M059J (cell line): ENCODE measurements at places on chromosomes 1 and 21. TPM values are rescaled to one million over a fixed set of nuclear protein-coding genes. Genes with fewer than 3 reads are reported as not detected.

GRCh38 chr1:160030657-160031364 lies 979 bp downstream of the PIGM start:
- peak; percentile 12 for DNase-seq

DNA sequence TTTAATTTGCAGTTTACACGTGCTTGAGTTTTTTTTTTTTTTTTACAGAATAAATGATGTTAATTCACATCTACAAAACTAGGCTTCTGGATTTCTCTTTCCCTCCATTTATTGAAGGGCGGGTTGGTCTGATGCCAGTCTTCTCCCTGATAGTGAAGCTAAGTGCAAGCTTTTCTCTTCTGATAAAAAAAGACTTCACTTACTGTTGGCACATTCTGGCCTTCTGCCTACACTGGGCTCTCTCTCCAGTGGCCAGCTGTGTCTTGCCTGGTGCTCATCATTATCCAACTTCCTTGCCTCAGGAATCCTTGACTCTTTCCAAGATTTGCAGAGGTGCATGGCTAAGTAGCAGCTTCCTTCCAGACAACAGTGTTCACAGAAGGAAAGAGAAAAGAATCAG lies 7.6 kb upstream of the RAP1A start:
- no peak for DNase-seq

DNA sequence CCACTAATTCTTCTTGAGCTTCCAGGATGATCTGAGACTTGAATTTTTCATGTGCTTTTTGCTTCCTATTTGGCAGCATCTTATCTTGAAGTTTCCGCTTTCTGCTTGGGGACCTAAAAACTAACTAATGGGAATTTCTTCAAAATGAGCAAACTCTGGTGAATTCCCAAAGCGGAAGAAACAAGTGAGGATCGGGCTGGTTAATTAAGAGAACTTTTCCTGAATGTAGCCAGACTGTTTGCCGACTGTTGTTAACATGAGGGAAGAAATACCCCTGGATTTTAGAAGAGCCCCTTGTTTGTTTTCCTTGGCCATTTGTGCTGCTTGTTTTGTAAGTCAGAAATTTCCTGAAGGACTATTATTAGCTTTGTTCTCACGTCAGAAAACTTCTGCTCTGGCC lies 6.1 kb upstream of the SELE start:
- no peak for DNase-seq

GRCh38 chr1:236148470-236148845 lies 6.1 kb downstream of the GPR137B start:
- peak; percentile 49 for DNase-seq

- peak; percentile 70 for DNase-seq
Measured at GRCh38 chr1:148315071-148315811, 163.2 kb upstream of the NBPF11 start.

Gene PLEKHG5
- 3.9 and 11.2 TPM in 2 replicates for total RNA-seq

Gene CD164L2
- total RNA-seq: 0.15 TPM in 1 of 2 replicates, not detected in the other

Gene CORT
- total RNA-seq: not detected in 2 replicates

GRCh38 chr1:71785000-71785399 lies 497.3 kb downstream of the NEGR1 start:
- no peak for DNase-seq

GRCh38 chr1:119674835-119675289 lies 26.8 kb upstream of the ZNF697 start:
- peak; percentile 93 for DNase-seq

Gene SHISA4
- 63.9 and 64.2 TPM in 2 replicates for total RNA-seq

GRCh38 chr1:218371927-218372672 lies 27.0 kb downstream of the TGFB2 start:
- DNase-seq: no peak
